Skin of body (tissue), 3 donors: ENCODE measurements at places on chromosomes 11 and 22. TPM values are rescaled to one million over a fixed set of nuclear protein-coding genes. Genes with fewer than 3 reads are reported as not detected.
A peak's percentile ranks its signal among the peaks of the same experiment; 100 is the strongest.

DNA sequence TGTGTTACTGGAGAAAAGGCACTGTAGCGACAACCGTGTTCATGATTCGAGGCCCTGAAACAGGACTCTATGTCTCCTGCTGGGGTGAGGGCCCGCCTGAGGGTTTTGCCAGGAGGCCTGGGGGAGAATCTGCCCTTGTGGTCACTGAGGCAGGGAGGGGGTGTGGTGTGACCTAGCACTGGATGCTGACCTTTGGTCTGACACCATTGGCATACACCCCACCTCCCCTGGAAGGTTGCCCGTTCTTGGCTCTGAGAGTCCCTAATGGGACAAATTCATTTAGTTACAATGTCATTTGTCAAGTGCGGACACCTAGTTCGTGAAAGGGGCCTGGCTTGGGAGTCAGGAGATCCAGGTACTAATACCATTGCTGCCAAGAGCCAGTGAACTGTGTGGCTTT, 29.0 kb downstream of the NECTIN1 start:
- no peak for DNase-seq

DNA sequence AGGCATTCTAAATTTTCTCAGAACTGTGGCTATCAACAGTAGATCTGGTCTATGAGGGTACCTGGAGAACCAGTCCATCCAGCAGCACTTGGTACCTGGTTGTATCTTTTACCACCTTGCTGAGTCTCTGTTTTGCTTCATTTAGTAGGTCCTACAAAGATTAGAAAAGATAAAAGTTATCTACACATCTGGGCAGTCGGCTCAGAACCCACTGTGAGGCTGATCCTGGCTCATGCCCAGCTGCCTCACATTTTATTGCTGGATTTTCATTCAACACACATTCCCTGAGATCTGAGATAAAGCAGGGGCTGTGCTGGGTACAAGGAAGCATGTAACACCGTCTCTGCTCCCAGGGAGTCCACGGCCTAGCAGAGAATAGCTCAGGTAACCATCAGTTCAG, 27.5 kb downstream of the ATP6V1E1 start:
- no peak for DNase-seq

GRCh38 chr11:122804161-122804560, 34.1 kb upstream of the CRTAM start:
- no peak for DNase-seq

DNA sequence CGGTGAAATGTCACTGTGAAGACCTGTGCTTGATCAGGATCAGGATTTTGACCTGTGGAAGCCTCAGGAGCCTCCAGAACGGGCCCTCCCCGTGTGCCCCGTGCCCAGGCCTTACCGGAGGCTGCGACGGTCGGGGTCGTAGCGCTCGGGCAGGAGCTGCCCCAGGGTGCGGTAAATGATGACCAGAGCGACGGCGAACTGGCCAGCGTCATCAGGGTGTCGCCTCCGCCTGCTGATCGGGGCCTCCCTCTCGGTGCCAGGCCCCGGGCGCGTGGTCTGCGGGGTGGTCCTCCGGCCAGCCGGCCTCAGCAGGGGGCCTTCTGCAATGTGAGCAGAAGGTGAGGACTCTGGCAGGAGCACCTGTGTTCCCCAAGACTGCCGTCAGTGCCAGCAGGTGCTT, 46.2 kb downstream of the TRMU start:
- DNase-seq, result no peak

GRCh38 chr11:8335683-8336082, 72.0 kb upstream of the LMO1 start:
- DNase-seq, result no peak

DNA sequence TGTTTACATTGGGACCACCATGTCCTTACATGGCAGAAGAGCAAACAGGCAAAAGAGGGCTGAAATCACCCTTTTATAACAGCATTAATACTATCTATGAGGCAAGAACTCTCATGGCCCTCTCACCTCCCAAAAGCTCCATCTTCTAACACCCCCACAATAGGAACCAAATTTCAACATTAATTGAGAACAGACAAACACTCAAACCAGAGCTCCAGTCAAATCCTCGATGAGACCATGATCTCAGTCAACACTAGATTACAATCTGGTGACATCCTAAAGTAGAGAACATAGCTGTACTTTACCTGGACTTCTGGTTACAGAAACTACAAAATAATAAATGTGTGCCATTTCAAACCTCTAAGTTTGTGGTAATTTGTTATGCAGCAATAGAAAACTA, 25.1 kb downstream of the OR2AG2 start:
- no peak for DNase-seq

DNA sequence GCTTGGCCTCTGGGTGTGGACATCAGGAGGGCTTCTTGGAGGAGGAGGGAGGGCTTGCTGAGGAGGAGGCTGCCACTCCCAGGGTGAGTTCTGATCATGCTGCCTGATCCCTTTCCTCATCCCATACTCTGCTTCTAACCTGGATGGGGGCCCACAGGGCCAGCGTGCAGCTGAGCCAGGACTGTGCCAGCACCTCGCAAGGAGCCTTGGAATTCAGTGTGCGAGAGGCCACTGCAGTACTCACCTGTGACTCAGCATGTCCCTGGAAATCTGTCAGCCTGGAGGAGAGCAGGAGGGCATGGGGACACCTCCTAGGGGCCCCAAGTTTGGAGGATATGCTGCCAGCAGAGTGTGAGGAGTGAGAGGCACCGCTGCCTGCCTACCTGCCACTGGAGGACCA, 4.2 kb upstream of the GAB4 start:
- no peak for DNase-seq

GRCh38 chr11:116529271-116529670, 243.5 kb downstream of the BUD13 start:
- no peak for DNase-seq

DNA sequence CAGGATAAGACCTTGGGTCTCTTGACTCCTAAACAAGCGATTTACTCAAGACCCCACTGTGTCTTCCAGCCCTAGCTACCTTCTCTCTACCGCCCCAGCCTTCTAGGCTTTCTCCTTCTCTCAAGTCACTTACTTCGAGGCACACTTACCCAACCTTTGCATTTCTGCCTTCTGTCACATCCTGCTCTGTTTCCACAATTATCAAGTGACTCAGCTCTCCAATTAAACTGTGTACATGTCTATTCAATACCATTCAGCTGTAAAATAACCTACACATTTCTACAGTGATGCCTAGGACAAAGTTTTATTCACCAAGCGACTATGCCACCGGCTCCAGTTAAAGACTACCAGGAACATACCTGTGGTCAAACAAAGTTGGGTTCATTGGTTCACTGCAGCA, 69.0 kb downstream of the LARGE1 start:
- DNase-seq, result no peak

DNA sequence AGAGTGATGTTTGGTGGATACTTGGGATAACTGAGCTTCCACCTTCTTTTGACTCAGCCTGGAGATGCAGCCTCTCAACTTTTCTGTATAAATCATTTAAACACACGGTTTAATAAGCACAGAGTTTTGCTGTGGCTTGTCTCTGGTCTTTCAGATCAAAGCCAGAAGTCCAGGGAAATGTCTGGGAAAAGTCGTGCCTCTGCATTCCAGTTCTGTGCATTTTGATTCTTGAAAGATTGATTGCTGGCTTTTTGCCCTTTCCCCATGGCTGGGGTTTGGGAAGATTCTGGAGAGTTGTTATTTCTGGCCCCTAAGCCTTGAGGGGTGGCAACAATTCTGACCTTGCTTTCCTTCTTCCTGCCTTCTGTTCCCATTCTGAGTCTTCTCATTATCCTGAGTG, 154.1 kb downstream of the COMMD9 start:
- no peak for DNase-seq

GRCh38 chr11:108669711-108670110, 4.8 kb downstream of the DDX10 start:
- no peak for DNase-seq

- DNase-seq, result no peak
Observed at GRCh38 chr22:17918840-17919239, 105.5 kb downstream of the MICAL3 start.

- DNase-seq, result no peak
Observed at GRCh38 chr11:40882301-40882700, 577.2 kb downstream of the LRRC4C start.

DNA sequence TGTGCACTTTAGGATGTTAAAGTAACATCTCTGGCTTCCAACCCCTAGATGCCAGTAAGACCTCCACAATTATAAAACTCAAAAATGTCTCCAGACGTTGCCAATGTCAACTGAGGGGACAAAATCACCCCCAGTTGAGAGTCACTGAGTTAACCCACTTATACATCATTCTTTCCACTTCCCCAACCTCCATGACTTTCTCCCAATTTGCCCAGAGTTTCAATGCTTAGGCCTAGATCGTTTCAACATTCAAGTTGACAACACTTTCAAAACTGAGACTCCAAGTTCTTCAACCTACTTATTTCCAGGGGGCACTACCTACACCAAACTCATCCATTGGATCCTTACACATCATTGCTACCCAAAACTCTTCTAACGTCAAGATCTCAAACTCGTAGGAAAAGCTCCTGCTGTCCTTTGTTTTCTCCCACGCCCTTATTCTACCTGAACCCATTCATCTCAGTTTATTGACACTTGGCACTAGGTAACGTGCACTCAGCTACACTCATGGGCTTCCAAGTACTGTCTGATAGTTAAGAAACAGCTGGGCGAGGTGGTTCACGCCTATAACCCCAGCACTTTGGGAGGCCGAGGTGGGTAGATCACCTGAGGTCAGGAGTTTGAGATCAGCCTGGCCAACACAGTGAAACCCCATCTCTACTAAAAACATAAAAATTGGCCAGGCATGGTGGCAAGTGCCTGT, 24.5 kb downstream of the RBFOX2 start:
- no peak for DNase-seq

GRCh38 chr11:375065-376025, 6.0 kb downstream of the B4GALNT4 start:
- no peak for DNase-seq

DNA sequence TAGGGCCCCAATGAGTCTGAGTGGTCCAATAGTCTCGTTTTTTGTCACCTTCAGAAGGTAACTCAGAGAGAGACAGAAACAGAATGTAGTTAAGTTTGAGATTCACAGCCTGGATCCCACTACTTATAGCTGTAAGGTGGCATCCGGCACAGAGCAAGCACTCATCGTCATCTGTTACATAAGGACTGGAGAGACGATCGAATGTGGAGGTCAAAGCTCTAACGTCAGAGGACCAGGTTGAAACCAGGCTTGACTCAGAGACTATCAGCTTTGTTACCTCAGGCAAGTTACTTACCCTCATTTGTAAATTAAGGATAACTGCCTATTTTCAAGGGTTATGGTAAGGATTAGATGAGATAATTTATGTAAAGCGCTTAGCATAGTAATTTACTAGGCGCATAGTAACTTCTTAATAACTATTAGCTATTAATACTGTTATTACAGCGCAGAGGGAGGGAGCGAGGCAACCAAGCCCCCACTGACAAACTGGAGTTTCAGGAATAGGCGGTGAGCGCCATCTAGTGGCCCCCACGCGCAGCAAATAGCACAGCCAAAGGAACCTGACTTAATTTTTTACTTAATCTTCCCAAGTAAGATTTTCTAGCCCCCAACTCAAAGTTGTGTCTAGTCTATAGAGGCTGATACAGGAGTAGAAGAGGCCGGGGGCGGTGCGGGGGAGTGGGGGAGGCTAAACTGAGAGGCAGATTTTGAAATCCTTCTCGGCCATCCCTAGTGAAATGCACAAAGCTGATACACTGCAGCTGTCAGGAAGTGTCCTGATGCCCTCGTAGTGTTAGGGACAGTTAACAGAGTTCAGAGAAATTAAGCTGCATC, 29.0 kb upstream of the API5 start:
- DNase-seq, result no peak

- no peak for DNase-seq
Observed at GRCh38 chr22:44971651-44972362, 38.0 kb downstream of the PHF21B start.

DNA sequence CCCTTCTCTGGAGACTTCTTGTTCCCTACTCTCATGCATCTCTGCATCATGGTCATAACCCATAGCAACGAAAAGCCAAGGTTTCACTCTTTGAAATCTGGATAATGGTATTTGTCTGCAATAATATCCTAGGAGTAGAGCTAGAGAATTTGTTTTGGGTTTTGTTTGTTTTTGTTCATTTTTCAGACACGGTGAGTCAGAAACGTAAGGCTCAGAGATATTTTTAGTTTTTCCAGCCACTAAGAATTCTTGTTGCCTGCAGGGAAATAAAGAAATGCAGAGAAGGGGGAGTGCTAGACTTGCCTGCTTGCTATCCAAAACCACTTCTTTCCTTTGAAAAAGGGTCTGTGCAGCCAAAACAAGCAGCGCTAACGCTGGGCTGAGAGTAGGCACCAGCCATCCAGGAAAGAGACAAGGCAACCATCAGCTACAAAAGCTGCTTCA, 26.0 kb downstream of the POU2AF3 start:
- peak; percentile 5 for DNase-seq

DNA sequence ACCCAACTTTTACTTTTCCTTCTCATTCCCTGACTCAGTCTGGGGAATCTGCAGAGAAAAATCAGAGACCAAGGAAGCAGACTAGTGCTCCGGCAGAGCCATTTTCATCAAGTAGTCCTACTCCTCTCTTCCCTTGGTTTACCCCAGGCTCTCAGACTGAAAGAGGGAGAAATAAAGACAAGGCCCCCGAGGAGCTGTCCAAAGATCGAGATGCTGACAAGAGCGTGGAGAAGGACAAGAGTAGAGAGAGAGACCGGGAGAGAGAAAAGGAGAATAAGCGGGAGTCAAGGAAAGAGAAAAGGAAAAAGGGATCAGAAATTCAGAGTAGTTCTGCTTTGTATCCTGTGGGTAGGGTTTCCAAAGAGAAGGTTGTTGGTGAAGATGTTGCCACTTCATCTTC, 37.2 kb downstream of the KMT2A start:
- DNase-seq, result no peak

DNA sequence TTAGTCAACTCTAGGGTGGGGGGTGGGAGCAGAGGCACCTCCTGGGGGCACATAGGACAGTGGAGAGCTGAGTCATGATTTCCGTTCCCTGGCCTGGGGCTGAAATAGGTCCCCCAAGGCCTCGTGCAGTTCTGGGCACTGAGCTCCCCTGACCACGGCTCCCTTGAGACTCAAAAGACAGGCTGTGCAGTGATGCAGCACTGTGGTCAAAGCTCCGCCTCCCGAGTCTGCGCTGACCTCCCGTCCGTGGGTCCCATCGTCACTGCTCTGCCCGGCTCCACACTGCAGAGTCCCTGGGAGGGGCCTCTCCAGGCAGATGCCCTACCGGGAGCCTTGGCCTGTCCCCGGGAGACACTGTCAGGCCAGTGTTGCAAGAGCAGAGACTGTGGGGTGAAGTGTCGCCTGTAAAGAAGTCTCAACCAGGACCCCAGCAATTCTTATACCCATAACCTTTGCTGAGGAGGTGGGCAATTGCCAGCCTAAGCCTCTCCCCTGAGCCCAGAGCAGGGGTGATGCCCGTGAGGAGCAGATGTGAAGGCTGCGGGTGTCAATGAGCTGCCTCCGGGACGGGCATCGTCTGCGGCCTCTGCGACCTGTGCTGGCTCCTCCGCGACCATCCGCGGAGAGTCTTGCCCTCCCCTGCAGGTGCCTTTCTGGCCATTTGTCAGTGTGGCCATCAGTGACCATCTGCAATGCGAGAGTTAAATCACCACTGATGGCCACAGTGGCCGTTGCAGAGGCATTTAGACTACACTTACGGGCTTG, 877.3 kb downstream of the BRD1 start:
- DNase-seq, result no peak

SNU13 gene
- 41.4 TPM for total RNA-seq

OR56A1 gene
- total RNA-seq, result not detected

CERK gene
- 21.7 TPM for total RNA-seq

PANX2 gene
- total RNA-seq, result 0.30 TPM

OR5F1 gene
- total RNA-seq, result not detected

APOBEC3G gene
- 4.4 TPM for total RNA-seq

OR8D4 gene
- total RNA-seq, result 0.30 TPM

LIF gene
- total RNA-seq, result 1.9 TPM

ZBED5 gene
- total RNA-seq, result 44.0 TPM

IGLL1 gene
- total RNA-seq, result 0.39 TPM

NFRKB gene
- total RNA-seq, result 23.9 TPM

HTR3B gene
- total RNA-seq, result not detected

THAP12 gene
- total RNA-seq, result 48.5 TPM
